GM23248 (cell line): ENCODE measurements at places on chromosomes 4 and X. TPM values are rescaled to one million over a fixed set of nuclear protein-coding genes. Genes with fewer than 3 reads are reported as not detected.

- DNase-seq, result peak; percentile 35
Measured at GRCh38 chr4:153260132-153260531, 55.9 kb downstream of the TRIM2 start.

GRCh38 chr4:123359449-123360315 is 36.9 kb upstream of the SPRY1 start:
- no peak for DNase-seq

GRCh38 chr4:153745651-153746050 is 14.2 kb downstream of the RNF175 start:
- no peak for DNase-seq

- no peak for DNase-seq
Measured at GRCh38 chr4:14333616-14334015, 668.7 kb upstream of the CPEB2 start.

Gene MUC7
- total RNA-seq, result not detected in 2 replicates

Gene ASB12
- total RNA-seq, result 0.22 TPM in 1 of 2 replicates, not detected in the other

Gene COX7B2
- not detected in 2 replicates for total RNA-seq

DNA sequence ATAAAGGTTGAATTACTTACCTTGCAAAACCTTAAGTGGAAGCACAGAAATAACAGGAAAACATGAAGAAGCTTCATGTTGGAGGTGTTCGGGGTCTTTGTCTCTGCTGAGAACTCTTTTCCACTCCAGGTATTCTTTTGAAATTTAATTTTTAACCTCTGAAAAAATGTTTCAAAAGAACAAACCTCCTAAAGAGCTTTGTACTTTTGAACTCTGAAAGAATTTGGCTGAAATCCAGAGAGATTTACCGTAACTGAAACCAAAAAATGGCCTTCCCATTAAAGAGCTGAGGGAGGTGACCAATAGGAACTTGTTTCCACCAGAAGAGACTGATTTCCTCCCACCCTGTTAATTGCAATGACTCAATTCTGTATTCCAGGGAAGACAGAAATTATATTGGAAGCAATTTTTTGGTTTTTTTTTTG is at the start of gene CFI:
Gene CFI (minus strand): TSS at position 105 of the 425 bp plus-strand sequence. CDS start 28 bp downstream, at position 77.
- peak; percentile 65 for DNase-seq

GRCh38 chrX:18931972-18932371 is 51.9 kb downstream of the PHKA2 start:
- peak; percentile 44 for DNase-seq

GRCh38 chrX:10140264-10140663 is 16.5 kb upstream of the CLCN4 start:
- DNase-seq, result no peak

GRCh38 chrX:19811807-19812604 is 75.4 kb downstream of the SH3KBP1 start:
- DNase-seq, result peak; percentile 4

Gene HNRNPDL
- total RNA-seq, result 150 and 163 TPM in 2 replicates

- DNase-seq, result no peak
Measured at GRCh38 chr4:104905546-104905945, 241.1 kb upstream of the TET2 start.

- no peak for DNase-seq
Measured at GRCh38 chr4:60726779-60727178, 473.3 kb upstream of the ADGRL3 start.

GRCh38 chr4:79848329-79848728 is 224.7 kb downstream of the ANTXR2 start:
- DNase-seq, result no peak

- DNase-seq, result peak; percentile 40
Measured at GRCh38 chr4:118373614-118374255, 20.9 kb upstream of the PRSS12 start.

GRCh38 chr4:74375824-74376426 is 11.0 kb downstream of the EREG start:
- DNase-seq, result no peak
